ENCODE measurements at places on chromosomes 5 and 9. TPM values are rescaled to one million over a fixed set of nuclear protein-coding genes. Genes with fewer than 3 reads are reported as not detected.

The GCNT4 gene
- 4.9 TPM for total RNA-seq

DNA sequence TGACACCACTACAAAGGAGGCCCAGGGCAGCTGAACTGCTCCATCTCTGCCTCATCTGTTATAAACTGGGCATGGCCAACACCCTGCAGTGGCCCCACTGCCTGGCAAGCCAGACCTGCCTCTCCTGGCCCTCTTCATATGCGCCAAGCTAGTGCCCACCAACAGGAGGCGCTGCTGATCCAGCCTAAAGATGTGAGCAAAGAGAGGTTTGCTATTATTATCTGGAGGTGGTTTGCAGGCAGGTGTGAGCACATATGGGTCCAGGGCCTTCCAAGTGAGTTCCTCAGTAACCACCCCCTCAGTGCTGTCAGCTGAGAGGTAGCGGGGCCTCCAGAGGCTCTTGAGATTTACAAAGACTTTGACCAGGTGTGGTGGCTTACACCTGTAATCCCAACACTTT, 232.2 kb downstream of the SYK start:
- peak; percentile 39 for DNase-seq

DNA sequence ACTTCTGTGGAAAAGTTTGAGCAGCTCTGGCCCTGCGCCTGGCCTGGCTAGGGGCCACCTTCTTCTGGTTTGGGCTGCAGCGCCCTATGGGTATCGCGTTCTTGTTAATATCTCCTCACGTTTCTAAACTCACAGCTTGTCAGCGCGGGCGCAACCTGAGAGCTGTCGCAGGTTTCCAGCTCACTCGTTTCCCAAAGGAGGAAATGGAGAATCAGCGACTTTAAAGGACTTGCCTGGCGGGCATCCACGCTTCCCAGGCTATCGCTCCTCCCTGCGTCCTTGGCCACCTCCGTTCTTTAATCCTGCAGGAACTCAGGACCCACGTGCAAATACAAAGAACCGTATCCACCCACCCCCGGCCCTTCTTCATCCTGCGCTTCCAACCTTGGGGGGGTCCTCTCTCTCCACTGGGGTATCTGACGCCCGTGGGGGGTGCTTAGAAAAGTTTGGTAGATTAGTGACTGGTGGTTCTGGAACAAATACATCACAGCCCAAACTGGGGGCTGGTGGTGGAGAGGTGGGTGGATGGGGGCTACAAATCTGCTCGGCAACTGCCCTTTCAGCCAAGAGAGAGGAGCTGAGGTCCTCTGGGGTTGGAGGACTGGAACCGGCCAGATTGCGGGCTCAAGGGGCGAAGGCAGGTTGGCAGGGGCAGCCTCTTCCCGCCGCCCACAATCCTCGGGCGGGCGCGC, 578 bp upstream of the PSAT1 start:
- DNase-seq: no peak

GRCh38 chr9:115167175-115167574, 49.2 kb upstream of the TNC start:
- DNase-seq: no peak

GRCh38 chr9:79040671-79041070, 531.1 kb upstream of the TLE4 start:
- no peak for DNase-seq

DNA sequence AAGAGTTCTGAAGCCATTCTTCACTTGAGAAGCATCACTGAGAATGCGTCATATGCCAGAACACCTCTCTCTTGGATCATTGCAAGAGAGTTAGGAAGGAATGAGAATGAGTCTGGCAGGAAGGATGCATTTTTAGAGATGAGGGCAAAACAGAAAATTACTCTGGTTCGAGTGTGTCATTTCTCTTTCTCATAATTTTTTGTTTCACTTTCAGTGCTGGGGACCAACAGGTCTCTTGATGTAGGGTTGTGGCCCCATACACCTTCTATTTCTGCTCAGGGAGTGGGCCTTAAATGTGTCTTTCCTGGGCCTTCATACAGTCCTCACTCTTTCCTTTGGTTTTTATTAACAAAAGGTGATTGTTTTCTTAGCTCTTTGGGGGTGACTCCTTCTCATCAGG, 302.4 kb downstream of the NR3C1 start:
- DNase-seq: no peak

The IFNA2 gene
- total RNA-seq: not detected
